Parietal lobe (tissue), 2 donors: ENCODE measurements at places on chromosomes 1 and 21. TPM values are rescaled to one million over a fixed set of nuclear protein-coding genes. Genes with fewer than 3 reads are reported as not detected.

Gene ZNF593OS
- total RNA-seq: not detected

Gene TRNAU1AP
- total RNA-seq: 61.0 TPM

Gene CELA2A
- not detected for total RNA-seq

Gene KRTAP7-1
- total RNA-seq: not detected

Gene IL12RB2
- 5.6 TPM for total RNA-seq

Gene LMOD1
- total RNA-seq: 0.31 TPM

Gene ALPL
- 2.5 TPM for total RNA-seq

Gene TRIM45
- 8.5 TPM for total RNA-seq

Gene RYR2
- total RNA-seq: 61.7 TPM

Gene ZBTB21
- 12.8 TPM for total RNA-seq

Gene RPTN
- total RNA-seq: not detected

Gene TNFRSF1B
- total RNA-seq: 1.9 TPM

Gene INKA2
- total RNA-seq: 2.8 TPM

Gene TARDBP
- total RNA-seq: 221 TPM

Gene CD1C
- total RNA-seq: not detected

Gene HAO2
- total RNA-seq: not detected

Gene CGN
- 5.0 TPM for total RNA-seq

Gene SH2D5
- total RNA-seq: 0.31 TPM

Gene LIN28A
- not detected for total RNA-seq

Gene PLK3
- 13.1 TPM for total RNA-seq

Gene SLC44A5
- total RNA-seq: 219 TPM

Gene LRRC3
- total RNA-seq: 13.5 TPM
